ENCODE measurements at places on chromosomes 11 and 22. TPM values are rescaled to one million over a fixed set of nuclear protein-coding genes. Genes with fewer than 3 reads are reported as not detected.

FAM227A gene
- total RNA-seq: 41.8 TPM

ROM1 gene
- 6.1 TPM for total RNA-seq

DENND6B gene
- 17.1 TPM for total RNA-seq

MMP10 gene
- total RNA-seq: 0.39 TPM

CHRNA10 gene
- 4.5 TPM for total RNA-seq

CCDC89 gene
- 27.9 TPM for total RNA-seq

MMP1 gene
- 0.31 TPM for total RNA-seq

CHRM1 gene
- total RNA-seq: 0.39 TPM

ELMOD1 gene
- 11.1 TPM for total RNA-seq

H19 gene
- 158 TPM for total RNA-seq

CHRM4 gene
- 7.2 TPM for total RNA-seq

MS4A7 gene
- 11.9 TPM for total RNA-seq

CABP4 gene
- total RNA-seq: 1.2 TPM

Measured in testis (tissue), 5 donors.